CD4-positive, alpha-beta T cell (primary cell): ENCODE measurements at places on chromosomes 7 and 10. TPM values are rescaled to one million over a fixed set of nuclear protein-coding genes. Genes with fewer than 3 reads are reported as not detected.
A peak's percentile ranks its signal among the peaks of the same experiment; 100 is the strongest.

GRCh38 chr7:98217623-98218582, 6.7 kb downstream of the BHLHA15 start:
- DNase-seq, result no peak

- DNase-seq, result no peak
Measured at GRCh38 chr10:105586451-105587098, 945.5 kb downstream of the SORCS3 start.

DNA sequence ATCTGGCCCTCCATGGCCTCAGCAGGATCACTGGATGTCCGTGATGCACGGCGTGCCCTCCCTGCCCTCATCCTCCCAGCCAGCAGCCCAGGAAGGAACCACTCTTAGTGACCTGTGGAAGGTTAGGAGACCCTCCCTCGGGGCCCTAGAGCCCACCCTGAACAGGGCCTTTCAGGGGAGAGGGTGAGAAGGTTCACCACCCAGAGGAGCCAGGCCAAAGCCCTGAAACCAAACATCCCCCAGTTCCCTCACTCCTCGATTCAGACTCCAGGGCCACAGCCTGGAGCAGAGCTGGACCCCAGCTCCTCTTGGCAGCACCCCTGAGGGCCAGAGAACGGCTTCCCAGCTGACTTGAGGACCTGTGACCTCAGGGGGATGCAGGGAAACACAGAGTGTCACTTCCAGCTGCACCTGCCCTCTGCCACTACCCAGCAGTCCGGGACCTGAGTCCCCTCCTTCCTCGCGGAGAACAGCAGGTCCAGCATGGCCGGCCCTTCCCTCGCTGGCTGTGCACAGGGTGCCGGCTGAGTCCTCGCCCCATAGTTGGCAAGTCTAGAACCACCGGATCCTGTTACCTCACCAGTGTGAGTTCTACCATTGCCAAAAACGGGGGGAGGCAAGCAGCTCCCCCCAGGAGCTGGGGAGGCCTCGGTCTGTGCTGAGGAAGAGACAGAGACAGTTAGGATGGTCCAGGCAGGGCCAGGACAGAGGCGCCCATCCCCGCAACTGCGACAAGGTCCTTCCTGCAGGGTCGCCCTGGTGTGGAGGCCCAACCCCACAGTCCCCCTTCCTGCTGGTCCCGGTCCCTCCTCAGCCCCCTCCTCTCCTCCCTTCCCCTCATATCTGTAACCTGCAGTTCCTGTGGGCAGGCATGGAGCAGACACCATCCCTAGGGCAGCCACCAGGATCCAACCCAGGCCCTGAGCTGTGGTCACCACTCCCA, 158.6 kb downstream of the NRF1 start:
- no peak for DNase-seq

DNA sequence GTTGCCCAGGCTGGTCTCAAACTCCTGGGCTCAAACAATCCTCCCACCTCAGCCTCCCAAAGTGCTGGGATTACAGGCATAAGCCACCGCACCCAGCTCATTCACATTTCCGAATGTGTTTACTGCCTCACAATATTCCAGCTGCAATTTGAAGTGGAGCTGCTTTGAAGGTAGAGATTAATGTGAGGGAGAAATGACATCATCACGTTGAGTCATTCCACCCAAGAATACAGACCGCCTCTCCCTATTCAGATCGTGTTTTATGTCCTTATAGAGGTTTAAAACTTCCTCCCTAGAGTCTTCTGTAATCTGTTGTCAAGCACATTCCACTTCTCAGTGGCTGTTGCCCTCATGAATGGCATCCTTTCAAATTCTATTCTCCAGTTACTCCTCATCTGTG, 100.4 kb upstream of the PDGFA start:
- DNase-seq, result no peak

- DNase-seq, result peak; percentile 48
Measured at GRCh38 chr10:12194752-12195271, 879 bp downstream of the NUDT5 start.

DNA sequence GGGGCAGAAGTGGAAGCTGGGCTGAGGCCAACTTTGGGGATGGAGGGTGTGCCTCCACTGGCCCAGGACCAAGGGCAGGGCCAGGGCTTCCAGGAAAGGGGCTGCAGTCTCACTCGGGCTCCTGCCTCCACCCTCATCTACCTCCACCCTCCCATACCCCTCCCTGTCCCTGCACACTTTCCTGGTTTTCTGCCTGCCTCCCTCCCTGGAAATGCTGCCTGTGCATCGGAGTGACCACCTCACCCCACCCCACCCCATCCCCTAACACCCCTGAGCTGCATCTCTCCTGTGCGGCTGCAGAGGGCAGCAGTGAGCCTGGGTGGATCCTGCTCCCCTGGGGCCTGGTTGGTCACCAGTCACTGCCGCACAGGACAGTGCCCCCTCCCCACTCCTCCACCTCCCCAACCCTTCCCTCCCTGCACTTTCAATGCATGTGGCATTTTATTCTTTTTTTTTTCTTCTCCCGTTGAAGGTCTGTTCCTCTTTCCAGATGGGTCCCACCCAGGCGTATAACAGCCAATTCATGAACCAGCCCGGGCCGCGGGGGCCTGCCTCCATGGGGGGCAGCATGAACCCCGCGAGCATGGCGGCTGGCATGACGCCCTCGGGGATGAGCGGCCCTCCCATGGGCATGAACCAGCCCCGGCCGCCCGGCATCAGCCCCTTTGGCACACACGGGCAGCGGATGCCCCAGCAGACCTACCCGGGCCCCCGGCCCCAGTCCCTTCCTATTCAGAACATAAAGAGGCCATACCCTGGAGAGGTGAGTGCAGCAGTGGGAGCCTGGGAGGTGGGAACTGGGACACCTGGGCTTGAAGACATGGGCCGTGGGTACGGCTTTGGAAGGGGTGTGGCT, 54.1 kb upstream of the PPIF start:
- DNase-seq, result peak; percentile 44

DNA sequence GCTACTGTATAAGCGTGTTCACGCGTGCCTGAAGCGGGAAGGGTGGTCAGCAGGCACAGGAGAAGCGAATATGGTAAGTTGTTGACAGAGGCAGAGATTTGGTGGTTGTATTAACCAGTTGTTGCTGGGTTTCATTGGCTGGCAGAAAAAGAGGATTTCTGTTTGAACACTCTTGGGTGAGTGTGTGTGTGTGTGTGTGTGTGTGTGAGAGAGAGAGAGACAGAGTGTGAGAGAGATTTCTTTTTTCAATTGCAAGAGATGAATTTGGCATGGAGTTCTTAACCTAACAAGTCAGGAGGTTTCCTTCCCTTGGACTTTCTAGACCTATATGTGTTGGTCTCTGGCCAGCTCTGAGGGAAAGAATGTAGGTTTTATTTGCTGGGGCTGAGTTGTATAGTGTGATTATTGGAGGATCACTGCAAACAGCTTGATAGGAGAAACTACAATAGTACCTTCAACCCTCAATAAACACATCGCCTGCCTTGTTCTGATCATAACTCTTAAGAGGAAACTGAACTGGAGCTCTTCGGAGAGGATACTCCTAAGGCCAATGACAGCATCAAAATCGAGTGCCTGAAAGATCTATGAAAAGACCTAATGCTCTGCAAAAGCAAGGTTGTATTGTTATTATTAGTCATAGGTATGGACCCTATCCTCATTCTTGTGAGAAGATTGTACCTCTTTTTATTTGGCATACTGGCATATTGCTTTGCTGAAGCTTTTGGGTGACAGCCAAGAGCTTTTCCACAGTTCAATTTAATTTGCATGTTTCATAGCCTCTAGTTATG, 1.2 kb downstream of the MCU start:
- DNase-seq, result no peak

- peak; percentile 29 for DNase-seq
Measured at GRCh38 chr7:25851332-25852210, 300.4 kb upstream of the NFE2L3 start.

DNA sequence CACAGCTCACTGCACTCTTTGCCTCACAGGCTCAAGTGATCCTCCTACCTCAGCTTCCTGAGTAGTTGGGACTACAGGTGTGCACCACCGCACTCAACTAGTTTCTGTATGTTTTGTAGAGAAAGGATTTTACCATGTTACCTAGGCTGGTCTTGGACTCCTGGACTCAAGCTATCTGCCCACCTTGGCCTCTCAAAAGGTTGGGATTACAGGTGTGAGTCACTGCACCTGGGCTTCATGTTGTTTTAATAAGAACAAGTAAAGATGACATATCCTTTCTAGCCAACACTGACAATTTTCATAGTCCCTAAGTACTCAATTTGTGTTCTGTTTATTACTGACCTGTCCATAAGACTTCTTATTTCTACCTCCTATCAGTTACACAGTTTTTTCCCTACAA, 16.8 kb downstream of the SEMA3C start:
- no peak for DNase-seq

GRCh38 chr10:96891840-96892239, 59.7 kb downstream of the LCOR start:
- DNase-seq, result no peak

DNA sequence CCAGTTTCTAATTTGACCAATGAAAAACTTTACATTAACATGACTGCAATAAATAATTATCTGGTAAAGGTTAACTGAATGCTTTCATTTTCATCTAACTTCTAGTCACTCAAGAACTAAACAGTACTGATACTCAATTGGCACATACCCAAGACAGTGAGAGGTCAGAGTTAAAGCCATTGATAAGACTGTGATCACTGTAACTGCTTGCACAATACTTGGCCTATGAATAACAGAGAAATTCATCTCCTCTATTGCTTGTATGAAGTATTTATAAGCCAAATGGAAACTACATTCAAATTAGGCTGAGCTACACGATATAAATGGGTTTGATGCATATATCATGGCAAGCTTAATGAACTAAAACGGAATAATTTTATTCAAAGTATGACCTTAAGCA, 43.0 kb downstream of the HERC4 start:
- DNase-seq, result no peak

DNA sequence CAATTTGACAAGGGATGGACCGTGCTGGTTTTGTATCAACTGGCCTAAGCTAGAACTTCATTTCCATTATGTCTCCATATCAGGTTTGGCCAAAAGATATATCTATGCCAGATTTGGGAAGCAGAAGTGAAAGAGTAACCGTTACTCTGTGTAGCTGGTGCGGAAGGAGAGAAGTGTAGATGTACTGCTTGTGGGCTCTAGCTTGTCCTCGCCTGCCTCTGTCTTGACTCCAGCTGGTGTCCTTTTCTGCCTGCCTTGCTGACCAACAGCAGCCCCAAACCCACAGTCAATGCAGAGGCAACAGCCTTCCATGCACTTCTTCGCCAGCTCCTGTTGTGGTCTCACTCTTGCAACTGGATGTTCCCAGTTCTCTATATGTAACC, 128.5 kb downstream of the KIF20B start:
- no peak for DNase-seq

DNA sequence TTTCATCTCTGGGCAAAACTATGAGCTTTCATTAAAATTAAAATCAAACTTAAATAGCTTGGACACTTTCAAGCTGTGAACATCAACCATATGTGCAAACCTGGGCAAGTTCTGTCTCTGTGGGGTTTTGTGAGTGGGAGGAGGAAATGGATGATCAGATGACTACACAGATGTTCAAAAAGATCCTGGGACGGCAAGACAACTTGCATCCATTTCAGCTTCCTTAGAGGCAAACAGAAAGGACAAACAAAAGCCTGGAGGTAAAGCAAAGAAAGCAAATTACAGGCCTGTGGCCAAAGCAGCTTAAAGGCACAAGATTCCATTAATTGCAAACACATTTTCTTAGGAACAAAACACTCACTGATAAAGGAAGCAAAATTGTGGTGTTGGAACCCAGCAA, 222.2 kb downstream of the NEBL start:
- no peak for DNase-seq

GRCh38 chr10:63120554-63120953, 12.6 kb upstream of the NRBF2 start:
- no peak for DNase-seq

GRCh38 chr7:66099551-66100407, 14.9 kb upstream of the CRCP start:
- DNase-seq, result no peak

DNA sequence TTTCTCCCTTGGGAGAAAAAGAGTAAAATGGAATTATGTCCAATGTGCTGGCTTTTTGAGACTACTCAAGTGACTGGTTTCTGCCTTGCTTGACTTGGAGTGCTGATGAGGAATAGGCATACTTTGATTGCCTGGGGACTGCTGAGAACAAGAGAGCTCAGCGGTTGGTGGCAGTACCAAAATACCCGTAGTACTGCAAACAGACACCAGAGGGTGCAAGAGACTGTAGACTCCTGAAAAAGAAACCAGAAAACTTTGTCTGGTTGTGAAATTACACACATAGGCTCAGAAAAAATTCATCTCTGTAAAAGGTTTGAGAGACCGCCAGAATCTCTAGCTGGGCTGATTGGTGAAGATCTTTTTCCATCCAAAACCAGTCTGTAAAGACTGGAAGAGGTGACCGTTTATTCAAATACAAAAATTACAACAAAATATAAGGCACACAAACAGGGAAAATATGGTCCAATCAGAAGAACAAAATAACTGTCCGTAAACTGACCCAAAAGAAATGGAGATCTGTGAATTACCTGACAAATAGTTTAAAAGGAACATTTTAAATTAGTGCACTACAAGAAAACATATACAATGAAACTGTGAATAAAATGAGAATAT, 18.5 kb downstream of the BICC1 start:
- DNase-seq, result peak; percentile 58

- no peak for DNase-seq
Measured at GRCh38 chr7:12030116-12030515, 181.0 kb upstream of the TMEM106B start.

- no peak for DNase-seq
Measured at GRCh38 chr7:149156898-149157297, 9.6 kb downstream of the ZNF398 start.

DNA sequence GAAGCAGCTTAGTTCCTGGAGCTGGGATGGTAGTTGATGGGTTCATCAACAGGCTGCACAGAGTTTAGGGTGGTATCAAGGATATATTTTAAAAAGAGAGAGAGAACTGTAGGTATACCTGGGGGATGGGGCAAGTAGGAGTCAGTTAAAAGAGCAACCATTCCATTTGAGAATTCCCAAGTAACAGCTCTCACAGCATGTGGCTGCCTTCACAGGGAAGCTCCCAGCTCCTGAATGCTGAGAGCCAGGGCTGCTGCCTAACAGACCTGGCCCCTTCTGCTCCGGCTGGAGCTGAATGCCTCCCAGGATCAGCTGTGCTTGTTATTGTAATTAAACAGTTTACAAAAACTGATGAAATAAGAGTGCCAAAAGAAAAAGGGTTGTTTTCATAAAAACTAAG, 58.8 kb upstream of the GPR26 start:
- no peak for DNase-seq

GRCh38 chr10:47376522-47377220, 7.4 kb downstream of the ZNF488 start:
- DNase-seq, result no peak

The KLF14 gene
- not detected for total RNA-seq

The OPN4 gene
- not detected for total RNA-seq

The NUP205 gene
- 54.7 TPM for total RNA-seq

The AGAP6 gene
- total RNA-seq, result 13.9 TPM

The TCERG1L gene
- total RNA-seq, result 0.06 TPM

The CASP7 gene
- 8.6 TPM for total RNA-seq

The FASTK gene
- total RNA-seq, result 84.2 TPM

The ZFAND4 gene
- 34.5 TPM for total RNA-seq

The PANK1 gene
- total RNA-seq, result 0.55 TPM

The ATOH7 gene
- total RNA-seq, result not detected

The THAP5 gene
- total RNA-seq, result 12.6 TPM

The RAMP3 gene
- total RNA-seq, result not detected

The ZNF25 gene
- total RNA-seq, result 4.6 TPM

The WDFY4 gene
- total RNA-seq, result 1.3 TPM
